ENCODE measurements at places on chromosomes 7 and 10.

DNA sequence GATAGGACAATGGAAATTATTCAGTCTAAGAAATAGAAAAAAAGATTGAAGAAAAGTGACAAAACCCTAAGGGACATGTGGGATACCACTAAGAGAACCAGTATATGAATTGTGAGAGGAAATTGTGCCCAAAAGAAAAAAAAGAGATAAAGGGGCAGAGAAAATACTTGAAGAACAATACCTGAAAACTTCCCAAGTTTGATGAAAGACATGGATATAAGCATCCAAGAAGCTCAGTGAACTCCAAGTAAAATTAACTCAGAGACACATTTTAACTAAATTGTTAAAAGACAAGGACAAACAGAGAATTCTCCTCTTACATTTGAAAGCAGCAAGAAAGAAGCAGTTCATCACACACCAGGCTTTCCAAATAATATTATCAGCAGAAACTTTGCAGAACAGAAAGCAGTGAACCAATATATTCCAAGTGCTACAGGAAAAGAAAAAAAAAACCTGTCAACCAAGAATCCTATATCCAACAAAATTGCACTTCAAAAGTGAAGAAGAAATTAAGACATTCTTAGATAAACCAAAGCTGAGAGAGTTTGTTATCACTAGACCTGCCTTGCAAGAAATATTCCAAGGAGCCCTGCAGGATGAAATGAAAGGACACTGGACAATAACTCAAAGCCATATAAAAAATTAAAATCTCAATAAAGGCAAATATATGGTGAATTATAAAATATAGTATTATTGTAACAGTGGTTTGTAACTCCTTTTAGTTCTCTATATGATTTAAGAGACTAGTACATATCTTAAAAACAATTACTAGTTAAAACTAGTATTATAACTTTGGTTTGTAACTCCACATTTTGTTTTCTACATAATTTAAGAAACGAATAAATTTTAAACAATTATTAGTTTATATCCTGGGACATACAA, 470.0 kb downstream of the PTPRN2 start:
- DNase-seq: no peak

GRCh38 chr7:81549484-81550016, 220.3 kb downstream of the HGF start:
- no peak for DNase-seq

- no peak for DNase-seq
Observed at GRCh38 chr10:77186936-77187335, 450.7 kb downstream of the KCNMA1 start.

DNA sequence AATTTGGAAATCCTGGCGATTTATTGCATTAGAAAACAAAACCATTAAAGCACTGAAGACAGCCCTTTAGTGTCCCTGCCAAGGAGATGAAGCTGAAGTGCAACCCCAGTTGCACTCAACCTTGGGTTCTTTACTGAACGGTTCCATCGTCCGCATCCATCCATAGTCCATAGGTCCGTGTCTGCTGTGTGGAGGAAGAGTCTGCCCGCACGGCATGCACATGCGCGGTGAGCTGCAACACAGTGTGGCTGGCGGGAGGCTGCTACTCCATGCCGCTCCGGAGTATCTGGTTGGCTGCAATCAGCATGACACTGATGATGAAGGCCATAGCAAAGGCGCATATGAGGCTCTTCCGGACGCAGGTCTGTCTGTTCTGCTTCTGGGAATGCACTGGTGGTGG, 624.6 kb downstream of the CALN1 start:
- no peak for DNase-seq

DNA sequence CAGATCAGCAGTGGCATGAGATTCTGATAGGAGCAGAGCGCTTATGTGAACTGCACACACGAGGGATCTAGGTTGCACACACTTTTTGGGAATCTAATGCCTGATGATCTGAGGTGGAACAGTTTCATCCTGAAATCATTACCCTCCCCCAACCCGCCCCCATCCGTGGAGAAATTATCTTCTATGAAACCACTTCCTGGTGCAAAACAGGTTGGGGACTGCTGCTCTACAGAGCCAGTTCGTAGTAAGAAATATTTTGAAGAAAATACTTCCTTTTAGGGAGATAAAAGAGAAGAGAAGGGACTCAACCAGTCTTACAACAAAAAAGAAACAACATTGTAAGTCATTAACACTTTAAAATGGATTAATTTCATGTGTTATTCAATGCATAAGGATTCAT, 1308.2 kb downstream of the GATA3 start:
- no peak for DNase-seq

DNA sequence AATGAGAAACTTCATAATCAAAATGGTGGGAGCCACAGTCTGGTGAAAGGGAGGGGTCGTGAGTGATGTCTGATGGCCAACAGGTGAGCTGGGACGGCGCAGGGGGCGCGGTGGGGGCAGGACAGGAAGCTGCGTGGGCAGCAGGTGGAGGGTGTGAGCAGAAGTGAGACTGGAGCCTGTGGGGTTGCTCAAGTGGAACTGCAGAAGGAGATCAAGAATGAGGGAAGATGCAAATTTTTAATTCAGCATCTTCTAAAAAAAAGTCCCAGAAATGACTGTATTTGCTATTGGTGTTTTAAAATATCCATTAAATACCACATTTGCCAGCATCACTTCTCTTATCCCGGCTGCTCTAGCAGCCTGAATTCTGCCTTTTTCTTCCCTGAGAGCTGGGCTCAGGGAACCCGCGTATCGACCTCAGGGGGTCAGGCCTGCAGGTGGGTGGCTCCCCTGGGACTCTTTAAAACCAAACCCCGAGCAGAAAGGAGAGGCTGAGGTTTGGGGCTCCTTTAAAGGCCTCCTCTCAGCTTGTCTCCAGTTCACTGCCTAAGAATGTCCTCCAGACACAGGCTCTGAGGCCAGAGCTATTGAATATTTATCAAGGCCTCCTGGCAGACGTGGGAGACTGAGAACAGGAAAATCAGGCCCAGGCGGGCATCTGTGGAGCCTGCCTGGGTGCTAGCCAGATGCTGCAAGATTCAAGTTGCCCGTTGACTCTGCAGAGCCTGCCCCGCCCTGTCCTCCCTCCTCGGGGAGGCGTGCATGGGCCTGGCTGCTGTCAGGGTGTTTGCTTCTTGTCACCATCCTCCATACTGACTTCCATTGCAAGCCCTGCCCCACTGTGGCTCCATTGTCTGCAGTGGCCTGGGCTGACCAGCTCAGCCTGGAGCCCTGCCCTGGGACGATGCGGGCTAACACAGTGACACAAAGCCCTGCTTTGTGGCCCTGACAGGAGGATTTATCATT, 53.9 kb downstream of the SYPL1 start:
- DNase-seq: peak; percentile 13

DNA sequence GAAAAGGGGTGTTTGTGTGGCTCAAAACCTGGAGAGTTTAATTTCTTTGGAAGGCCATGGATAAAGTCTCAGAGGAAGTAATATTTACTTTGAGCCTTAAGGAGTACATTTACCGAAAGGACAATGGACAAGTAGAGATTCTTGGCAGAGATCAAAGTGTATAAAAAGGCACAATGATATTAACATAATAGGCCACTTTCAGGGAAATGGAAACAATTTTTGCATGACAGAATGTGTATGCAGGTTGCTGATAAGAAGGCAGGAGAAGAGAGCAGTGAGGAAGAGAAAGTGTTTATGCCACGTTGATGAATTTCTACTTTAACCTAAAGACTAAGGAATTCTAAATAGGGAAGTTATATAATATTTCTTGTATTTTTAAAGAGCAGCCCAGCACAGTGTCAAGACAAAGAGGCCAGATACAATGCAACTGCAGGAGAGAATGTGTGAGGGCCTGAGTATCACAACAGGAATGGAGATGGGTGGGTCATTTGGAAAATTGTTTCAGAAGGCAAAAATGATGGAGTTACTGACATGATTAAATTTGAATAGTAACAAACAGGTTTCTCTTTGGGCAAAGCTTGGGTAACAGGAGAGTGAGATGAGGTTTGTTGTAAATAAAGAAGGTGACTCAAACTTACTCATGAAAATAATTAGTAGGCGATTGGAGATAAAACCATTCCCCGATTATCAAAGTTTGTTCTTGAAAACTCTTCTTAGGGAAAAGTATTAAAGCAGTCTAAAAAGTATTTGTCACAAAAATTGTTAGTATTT, 84.1 kb downstream of the THSD7A start:
- no peak for DNase-seq

GRCh38 chr7:121306565-121306964, 22.2 kb upstream of the WNT16 start:
- DNase-seq: no peak

- DNase-seq: no peak
Observed at GRCh38 chr7:16095171-16095950, 326.0 kb downstream of the CRPPA start.

- no peak for DNase-seq
Observed at GRCh38 chr7:28069807-28070206, 110.8 kb downstream of the JAZF1 start.

GRCh38 chr10:88390041-88390440, 193.1 kb downstream of the RNLS start:
- DNase-seq: no peak

DNA sequence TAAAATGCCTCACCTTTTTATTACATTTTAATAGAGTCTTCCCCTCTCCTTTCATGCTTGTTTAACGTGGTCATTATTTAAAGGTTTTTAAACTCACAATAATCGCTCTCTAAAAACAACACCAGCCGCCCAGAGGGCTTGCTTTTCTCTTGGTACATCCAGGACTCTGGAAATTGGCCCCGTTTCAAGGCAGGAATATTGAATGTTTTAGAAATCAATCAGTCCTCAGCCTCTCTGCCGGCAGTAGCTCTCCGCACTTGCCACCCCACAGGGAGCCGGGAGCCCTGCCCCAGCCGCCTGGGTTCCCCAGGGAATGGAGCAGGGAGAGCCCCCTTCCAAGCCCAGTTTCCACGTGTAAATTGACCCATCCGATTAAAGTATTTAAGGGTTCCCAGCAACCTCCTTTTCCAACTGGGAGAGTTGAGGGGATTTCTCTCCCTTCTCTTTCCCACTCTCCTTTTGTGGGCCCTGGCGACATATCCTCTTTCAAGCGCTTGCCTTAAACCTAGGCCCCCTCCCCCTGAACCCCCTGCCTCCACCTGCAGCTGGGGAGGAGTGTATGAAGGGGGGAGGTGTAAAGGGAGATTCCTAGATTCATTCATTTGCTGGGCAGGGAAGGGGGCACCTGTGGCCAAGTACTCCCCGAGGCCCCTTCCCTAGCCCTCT, 1.9 kb downstream of the FGF8 start:
- DNase-seq: no peak

DNA sequence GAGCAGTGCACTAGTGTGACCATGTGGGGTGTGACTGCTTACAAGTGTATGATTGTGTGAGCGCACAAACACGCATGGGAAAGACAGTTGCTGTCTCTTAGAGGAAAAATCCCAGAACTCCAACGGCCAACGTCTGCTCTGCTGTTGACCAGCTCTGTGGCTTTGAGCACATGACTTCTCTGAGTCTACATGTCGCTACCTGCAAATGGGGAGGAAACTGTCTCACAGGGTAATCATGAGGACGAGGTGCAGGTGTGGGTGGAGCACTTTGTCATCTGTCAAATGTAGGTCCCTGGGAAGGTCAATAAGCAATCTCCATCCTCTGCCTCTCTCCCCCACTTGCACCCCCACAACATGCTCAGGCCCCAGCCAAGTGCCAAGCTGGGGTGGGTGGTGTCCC, 31.2 kb upstream of the TLX1 start:
- no peak for DNase-seq
